ENCODE measurements at places on chromosomes 3 and 15.

GRCh38 chr15:58346361-58346760, 85.4 kb upstream of the LIPC start:
- no peak for DNase-seq

DNA sequence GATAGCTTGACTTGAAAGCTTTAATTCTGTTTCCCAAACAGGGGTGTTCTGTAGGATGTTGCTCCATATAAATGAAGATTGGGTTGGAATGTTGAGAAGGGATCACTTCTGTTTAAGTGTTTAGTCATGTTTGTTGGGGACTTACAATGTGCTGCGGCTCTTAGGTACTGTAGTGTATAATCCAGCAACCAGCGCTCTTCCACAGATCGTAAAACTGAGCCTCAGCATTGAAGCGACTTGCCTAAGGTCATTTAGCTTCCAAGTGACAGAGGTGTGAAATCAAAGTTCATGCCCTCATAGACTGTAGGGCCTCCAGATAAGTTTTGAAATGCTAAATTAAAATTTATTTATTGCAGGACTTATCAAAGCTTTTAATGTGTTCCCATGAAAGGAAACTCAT, 1.8 kb downstream of the MKRN2 start:
- no peak for DNase-seq

- DNase-seq, result no peak
Measured at GRCh38 chr3:70277304-70277703, 35.1 kb downstream of the MDFIC2 start.

- no peak for DNase-seq
Measured at GRCh38 chr15:74050556-74051234, 31.7 kb downstream of the GOLGA6A start.

- DNase-seq, result no peak
Measured at GRCh38 chr15:56699743-56700142, 33.6 kb downstream of the ZNF280D start.

DNA sequence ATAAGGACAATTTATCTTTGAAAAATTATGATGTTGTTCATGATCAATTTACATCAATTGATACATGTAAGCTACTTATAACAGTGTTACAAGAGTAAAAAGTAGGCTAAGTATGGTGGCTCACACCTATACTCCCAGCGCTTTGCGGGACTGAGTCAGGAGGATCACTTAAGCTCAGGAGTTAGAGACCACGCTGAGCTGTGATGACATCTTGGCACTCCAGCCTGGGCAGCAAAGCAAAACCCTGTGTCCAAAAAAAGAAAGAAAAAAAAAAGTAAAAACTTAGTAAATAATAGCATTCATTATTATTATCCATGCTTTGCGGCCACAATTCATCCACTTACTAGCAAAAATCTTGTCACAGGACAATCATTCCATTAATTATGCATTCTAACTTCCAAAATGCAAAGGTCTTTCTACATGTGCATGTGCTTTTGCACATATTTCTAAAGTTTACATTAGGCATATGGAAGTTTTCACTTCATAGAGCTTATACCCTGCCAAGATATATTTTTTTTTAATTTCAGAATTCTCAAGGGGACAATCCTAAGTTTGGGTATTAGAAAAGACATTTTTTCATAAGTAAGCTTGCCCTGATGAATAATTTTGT, 243.3 kb upstream of the RARB start:
- no peak for DNase-seq

DNA sequence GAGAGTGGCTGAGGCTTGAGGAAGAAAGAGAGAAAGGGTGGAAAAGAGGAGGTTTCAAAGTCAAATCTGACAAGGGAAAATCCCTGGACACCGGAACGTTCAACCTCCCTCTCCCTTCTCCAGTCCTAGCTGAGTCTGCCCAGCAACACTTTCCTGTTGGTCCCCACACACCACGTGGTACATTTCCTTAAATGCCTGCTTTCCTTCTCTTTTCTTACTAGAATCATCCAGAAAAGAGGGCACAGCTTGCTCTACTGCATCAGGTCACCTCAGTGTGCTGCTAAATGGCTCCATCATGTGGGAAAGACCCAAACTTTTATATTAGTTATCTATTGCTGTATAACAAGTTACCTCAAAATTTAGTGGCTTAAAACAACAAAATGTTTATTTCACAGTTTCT, 181.2 kb downstream of the NECTIN3 start:
- no peak for DNase-seq

DNA sequence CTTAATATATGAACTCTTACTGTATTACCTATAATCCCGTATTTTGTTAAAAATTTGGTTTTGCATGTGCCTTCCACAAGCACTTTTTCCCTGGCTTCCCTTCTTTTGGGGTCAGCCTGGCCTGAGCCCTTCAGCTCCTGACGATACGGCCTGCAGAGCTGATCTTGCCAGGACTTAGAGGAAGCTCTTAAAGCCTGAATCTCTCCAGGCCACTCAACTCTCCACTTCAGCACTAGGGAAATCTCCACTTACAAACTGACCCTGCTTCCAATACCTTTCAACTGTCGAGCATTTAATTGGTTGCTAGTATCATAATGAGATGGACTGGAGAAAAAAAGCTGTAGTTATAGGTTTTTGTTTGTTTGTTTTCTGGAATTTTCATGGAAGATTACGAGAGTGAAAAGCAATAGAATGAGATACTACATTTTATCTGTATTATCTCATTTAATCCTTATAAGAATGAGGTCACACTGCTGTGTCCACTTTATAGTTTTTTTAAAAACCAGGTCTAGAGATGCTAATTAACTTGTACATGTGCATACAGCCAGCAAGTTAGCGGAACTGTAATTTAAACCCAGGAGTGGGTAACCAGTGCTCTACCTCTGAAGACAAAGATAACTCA, 54.8 kb downstream of the ZBTB38 start:
- DNase-seq, result no peak

DNA sequence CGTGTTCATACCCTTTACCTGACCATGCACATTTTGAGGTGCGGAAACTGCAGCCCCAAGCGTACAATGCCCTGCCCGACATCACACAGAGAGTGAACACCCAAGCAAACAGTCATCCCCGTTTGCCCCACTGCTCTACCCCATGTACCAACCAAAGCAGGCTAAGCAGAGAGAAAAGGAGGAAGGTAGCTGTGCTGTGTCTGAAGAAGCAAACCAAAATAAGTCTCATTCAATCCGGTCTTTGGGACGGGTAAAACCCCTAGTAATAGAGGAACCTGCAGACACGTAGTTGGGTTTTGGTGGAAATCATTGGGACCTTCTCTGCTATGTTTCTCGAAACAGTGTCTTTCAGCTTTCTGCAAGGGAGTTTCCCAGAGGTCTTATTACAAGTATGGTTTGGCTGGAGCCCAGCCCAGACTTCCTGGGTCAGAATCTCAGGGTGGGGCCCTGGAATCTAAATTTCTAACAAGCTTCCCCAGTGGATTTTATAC, 164.6 kb upstream of the HES1 start:
- DNase-seq, result no peak

- DNase-seq, result no peak
Measured at GRCh38 chr3:99747915-99748314, 69.7 kb upstream of the CMSS1 start.

- DNase-seq, result no peak
Measured at GRCh38 chr3:161558236-161558635, 61.6 kb downstream of the OTOL1 start.

GRCh38 chr3:10465161-10465560, 40.2 kb downstream of the ATP2B2 start:
- DNase-seq, result no peak

DNA sequence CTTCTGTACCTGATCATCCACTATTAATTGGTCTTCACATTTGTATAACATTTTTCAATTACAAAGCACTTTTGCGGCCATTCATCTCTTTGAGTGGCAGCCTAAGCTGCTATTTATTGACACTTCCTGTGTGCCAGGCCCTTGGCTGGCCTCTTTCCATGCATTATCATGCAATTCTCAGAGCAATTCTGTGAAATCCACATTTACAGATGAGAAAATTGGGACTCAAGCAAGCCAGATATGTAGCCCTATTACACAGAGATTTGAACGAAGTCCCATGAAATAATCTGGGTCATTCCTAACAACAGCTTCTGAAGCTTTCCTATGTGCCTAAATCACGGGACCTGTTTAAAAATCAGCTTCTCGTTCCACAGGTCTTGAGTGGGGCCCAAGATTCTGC, 17.4 kb downstream of the SLC6A1 start:
- DNase-seq, result no peak

- DNase-seq, result no peak
Measured at GRCh38 chr3:71011565-71012287, 571.8 kb downstream of the FOXP1 start.

- DNase-seq, result no peak
Measured at GRCh38 chr15:71201477-71201876, 86.2 kb downstream of the THSD4 start.

DNA sequence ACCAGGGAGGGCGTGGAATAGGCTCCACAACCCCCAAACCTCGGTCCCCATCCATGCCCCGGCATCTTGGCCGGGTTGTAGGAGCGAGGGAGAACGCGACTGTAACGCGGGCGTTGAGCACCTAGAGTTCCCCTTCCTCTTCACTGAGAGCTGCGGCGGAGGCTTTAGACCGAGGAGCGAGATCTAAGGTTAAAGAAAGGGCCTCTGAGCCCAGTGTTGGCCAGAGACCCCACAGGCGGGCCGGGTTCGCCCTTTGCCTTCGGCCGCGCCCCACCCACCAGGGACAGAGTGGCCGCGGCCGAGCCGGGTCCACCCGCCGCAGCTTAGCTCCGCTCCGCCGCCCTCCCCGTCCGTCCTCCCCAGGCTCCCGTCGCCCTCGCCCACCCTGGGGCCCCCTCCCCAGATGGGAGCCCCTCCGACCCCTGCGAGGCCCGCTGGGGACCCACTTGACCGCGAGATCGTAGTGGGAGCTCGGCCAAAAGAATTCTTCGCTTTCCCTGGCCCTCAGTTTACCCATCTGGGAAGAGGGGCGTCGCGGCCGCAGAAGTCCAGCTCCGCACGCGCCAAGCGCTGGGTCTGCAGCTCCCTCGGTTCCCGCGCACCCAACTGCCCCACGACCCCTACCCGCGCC, 425 bp downstream of the ANPEP start:
- no peak for DNase-seq

- DNase-seq, result no peak
Measured at GRCh38 chr3:149547954-149548668, 73.6 kb downstream of the TM4SF4 start.

GRCh38 chr3:115930168-115930567, 306.9 kb downstream of the GAP43 start:
- DNase-seq, result no peak

Measured in stimulated activated CD4-positive, alpha-beta T cell treated with anti-CD3 and anti-CD28 coated beads, Interleukin-12 subunit alpha, Interleukin-12 subunit beta, amount 100 ng/mL, for 4 hours (primary cell).